ENCODE measurements at places on chromosomes 6 and 20. TPM values are rescaled to one million over a fixed set of nuclear protein-coding genes. Genes with fewer than 3 reads are reported as not detected.

DNA sequence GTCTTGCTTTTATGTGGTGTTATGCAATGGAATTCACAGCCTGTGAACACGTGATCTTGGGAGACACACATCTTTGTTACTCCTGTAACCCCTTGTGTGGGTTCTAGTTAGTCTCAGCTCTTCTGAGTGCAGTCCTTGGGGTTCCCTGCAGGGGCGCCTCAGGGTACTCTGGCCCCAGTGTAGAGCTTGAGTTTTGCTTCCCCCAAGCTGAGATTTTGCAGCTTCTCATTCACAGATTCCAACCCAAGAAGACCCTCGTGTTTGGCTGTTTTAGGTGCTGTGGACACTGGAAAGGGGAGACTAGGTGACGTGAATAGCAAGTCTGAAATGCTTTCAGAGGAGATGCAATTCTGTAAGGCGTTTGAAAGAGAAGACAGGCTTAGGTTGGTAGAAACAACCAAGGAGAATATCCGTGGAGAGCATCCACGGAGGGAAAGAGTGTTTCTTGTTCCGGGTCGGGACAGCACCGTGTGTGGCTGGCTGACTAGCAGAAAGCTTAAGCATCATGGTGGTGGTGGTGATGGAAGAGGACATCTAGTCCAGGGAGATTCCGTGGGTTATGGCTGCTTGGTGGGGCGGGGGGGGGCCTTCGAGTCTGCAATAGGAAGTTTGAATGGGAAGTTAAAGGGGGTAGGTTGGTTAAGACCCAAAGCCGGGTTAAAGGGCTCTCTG is 30.1 kb downstream of the DUSP22 start:
- no peak for DNase-seq

DNA sequence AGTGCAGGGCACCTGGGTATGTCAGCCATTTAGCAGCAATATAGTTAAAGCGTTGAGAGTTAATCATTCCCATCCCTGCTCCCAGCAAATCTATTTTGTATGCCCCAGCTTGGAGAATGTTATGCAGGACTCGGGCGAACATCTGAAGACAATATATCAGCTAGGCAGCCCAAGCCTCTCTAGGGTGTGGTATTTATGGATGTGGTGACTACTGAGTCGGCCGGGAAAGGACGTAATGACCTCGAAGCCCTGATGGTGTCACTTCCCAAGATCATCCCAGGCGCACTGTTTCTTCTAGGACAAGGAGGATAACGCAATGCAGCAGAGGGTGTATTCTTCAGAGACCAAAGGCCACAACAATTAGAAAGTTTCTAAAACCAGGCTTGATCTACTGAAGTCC is 63.6 kb upstream of the FAM184A start:
- no peak for DNase-seq

ARMH2 gene
- polyA plus RNA-seq = not detected

DNA sequence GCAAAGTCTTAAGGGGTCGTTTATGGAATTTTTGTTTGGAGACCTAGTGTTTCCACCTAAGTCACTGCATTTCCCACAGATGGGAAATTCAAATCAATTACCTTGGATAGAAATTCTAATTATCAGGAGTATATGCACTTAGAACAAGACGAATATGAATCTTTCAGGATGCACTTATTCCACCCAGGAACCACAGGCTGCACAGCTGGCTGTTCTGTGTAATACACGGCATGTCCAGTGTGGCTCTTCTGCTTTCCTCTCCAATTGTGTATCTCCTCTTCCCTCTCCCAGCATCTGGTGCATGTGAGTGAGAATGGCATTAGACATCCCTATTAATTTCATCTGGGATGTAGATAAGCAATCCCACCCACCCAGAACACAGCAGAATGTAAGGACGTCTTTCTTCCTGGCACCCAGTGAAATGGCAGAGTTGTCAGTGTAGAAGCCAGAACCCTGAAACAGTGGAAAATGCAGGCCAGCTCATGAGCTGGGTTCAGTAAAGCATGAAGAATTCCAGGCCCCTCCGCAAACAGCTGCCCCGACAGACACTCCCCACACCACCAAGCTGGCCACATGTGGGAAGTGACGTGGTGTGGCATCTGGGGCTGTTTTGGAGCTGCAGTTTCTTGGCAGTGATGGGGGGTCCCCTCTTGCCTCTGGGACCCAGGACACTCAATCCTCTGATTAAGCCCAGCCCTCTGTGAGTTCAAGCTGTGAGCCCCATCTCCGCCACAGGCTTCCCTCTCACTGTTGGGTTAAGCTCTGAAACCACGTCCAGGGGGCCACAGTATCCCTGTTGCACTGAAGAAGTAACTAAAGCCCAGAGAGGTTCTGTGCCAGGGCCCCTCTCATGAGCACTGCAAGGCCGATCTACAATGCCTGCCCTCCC is 180.1 kb upstream of the CST7 start:
- no peak for DNase-seq

- DNase-seq = no peak
These were observed 20.8 kb upstream of the SLC35D3 start for GRCh38 chr6:136901212-136901784.

DNA sequence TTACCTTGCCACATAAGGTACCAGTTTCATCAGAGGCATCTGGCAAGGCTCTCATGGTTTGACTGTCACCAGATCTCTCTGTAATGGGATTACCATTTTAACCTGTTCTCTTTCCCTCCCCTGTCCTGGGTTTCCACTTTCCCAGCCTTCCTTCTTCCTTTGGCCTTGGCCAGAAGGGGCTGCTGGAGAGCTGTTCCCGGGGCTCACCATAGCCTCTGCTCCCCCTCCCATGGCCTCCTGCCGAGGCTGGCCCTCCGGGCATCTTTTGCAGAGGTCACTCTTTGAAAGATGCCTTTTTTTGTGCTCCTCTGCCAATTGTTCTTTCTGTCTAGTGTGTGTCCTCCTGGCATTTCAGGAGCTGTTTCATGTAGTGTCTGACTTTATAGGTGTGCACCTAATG is 100.7 kb upstream of the SCP2D1 start:
- DNase-seq = no peak

RAD21L1 gene
- polyA plus RNA-seq = not detected

GRCh38 chr6:6665555-6666243 is 77.2 kb downstream of the LY86 start:
- DNase-seq = no peak

DNA sequence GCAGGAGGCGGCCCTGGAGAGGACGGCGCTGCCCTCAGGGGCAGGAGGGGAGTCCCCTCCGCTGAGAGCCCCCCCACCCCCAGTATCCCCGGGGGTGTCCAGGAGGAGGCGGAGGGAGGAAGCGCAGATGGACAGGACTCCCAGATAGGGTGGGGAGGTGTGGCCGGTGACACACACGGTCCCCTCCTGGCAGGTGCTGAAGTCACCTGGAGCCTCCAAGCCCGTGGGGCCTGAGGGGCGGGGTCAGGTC is 1.4 kb downstream of the STMN3 start:
- DNase-seq = no peak

ZBTB24 gene
- polyA plus RNA-seq = 5.3 TPM

- DNase-seq = no peak
These were observed 79.1 kb upstream of the SLC22A23 start for GRCh38 chr6:3535776-3536435.

- no peak for DNase-seq
These were observed 147.4 kb downstream of the MOXD1 start for GRCh38 chr6:132253906-132254305.

DNA sequence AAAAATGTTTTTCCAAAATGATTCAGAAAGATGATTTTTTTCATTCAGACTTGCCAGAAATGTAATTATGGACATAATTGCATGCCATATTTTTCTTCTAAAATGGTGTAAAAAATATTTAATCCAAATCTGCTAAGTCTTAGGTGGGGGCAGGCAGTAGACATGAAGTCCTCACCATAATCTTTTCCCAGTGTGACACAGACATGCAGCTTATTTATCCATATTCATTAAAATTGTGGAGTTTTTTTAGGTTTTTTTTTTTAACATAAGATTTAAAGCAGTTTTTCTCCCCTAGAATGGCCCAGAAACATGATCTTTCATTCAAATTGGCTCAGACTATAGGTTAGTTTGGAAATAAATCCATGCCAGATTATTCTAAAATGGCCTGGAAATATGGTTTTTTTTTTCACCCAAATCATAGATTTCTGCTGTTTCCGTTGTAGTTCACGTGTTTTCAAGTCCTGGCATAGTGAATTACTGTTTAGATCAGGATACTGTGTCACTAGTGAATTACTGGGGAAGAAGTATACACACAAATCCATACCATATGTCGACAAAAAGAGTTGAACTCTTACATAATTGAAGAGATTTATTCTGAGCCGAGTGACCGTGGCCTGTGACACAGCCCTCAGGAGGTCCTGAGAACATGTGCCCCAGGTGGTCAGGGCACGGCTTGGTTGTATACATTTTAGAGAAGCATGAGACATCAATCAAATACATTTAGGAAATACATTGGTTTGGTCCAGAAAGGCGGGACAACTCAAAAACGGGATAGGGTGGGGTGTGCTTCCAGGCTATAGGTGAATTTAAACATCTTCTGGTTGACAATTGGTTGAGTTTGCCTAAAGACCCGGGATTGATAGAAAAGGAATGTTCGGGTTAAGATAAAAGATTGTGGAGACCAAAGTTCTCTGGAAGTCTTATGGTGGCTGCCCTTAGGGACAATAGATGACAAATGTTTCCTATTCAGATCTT is 33.9 kb downstream of the ZNF133 start:
- DNase-seq = no peak

- peak; percentile 12 for DNase-seq
These were observed 454.7 kb downstream of the TFAP2B start for GRCh38 chr6:51273228-51273961.

DNA sequence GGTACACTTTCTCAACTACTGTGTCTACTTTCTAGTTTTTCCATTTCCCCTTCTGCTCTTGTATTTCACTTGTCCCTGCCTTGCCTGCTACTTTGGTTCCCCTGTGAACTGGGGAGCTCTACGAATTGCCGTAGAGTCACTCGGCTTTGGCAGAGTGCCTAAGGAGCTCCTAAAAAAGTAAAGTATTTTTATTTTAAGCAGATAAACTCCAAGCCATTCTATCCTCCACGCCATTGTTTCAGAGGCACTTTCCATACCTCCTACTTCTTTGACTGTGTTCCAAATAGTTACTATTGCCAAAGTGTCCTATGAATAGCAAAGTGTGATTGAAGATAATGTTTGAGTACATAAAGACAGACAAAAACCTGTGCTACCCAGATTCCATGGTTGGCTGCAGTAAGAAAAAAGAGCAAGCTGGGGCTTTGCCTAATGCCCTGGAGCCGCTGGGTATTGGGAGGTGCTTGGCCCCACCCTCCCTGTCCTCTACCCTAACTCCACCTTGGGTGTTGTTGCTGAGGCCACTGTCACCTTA is 5.1 kb upstream of the MBOAT1 start:
- no peak for DNase-seq

- no peak for DNase-seq
These were observed 344.2 kb downstream of the HDGFL1 start for GRCh38 chr6:22913612-22914011.

DNA sequence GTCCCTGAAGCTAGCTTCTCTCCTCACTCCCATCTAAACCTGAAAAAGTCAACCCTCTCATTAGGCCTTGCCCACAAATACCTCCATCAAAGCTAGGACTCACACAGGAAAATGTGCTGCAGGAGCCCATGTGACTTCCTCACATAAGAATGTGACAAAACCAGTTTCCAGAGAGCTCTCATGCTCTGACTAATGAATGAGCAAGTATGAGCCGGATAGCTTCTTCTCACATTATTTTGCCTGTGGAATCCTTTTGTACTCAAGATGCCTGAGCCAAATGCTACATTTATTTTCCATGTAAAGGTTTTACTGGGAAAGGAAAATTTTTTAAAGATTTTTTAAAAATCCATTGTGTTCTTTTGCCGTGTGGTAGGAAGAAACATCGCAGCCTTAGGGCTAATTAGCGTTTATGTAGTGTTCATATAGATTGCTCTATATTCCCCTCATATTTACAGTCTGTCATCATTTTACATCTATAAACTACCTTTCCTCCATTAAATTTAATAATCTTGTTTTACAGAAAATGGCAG is 68.6 kb upstream of the CCN6 start:
- no peak for DNase-seq

GRCh38 chr6:22884456-22884855 is 315.1 kb downstream of the HDGFL1 start:
- DNase-seq = no peak

TBX18 gene
- polyA plus RNA-seq = 22.8 TPM

Measured in muscle of arm (tissue), 14 donors.